Inflammatory macrophage (primary cell): ENCODE measurements at places on chromosomes 16 and 17.
A peak's percentile ranks its signal among the peaks of the same experiment; 100 is the strongest.

DNA sequence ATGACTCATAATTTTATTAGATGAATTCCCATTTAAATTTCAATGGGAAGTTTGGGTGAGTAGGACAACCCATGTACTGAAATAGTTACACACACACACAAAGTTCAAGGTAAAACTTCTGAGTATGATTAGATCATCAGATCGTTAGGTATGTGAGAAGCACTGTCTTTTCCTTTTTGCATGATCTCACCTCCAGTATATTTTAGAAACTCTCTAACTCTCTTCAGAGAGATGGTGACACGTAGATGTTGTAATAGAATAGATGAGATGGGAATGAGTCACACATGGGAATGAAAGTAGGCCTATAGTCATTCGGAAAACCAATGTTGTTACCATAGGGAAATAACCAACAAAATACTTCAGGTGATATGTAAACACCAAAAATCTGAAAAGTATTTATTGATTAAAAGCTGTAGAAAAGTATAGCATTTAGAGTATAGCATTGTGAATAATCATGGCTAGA lies 22.2 kb downstream of the KRT23 start:
- DNase-seq = peak; percentile 42

GRCh38 chr17:50060951-50061712 lies 5.2 kb downstream of the ITGA3 start:
- no peak for DNase-seq

DNA sequence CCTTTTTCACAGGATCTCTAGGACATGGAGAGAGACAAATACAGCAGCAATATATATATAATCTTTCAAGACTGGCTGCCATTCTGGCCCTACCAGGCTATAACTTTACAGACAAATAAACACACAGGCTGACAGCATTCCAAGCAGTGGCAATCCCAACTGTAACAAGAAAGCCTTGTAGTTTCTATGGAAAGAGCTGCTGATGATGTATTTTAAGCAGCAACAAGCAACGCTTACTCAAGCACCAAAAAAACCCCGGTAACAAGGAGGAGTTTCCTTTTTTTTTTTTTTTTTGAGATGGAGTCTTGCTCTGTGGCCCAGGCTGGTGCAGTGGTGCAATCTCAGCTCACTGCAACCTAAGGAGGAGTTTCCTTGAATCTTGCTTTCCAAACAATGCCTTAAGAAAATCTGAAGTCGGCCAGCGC lies 23.2 kb downstream of the LSM12 start:
- peak; percentile 86 for DNase-seq

DNA sequence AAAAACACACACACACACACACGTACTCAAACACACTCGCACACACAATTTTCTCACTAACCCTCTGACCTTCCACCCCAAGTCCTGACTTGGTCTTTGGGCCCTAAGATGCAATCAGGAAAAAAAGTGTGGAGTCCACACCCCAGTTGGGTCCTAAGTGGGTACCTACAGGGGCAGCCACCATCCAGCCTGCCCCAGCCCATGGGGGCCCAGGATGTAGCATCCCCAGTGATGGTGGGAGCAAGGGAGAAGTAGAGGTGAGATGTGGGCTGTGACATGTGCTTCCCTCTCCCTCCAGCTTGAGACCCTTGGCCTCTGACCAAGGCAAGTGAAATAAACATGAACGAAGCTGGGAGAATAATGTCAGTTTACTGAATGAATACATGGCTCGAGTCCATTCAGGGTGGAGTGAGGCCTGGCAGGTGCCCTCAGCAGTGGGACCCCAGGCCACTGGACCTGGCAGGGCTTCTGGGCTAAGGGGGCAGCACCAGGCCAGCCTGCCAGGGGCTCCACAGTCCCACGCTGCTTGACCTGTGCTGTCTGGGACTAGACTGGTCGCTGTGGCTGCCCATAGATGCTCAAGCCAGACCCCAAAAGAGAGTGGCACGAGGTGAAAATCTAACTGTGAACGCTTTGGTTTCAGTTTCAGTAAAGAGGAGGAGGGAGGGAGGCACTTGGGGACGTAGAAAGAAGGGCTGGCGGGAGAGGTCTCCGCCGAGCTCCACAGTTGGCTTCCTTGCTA lies 73.7 kb downstream of the MRC2 start:
- DNase-seq = no peak

- DNase-seq = no peak
These were observed 10.2 kb upstream of the ZNF18 start for GRCh38 chr17:12007466-12007865.

DNA sequence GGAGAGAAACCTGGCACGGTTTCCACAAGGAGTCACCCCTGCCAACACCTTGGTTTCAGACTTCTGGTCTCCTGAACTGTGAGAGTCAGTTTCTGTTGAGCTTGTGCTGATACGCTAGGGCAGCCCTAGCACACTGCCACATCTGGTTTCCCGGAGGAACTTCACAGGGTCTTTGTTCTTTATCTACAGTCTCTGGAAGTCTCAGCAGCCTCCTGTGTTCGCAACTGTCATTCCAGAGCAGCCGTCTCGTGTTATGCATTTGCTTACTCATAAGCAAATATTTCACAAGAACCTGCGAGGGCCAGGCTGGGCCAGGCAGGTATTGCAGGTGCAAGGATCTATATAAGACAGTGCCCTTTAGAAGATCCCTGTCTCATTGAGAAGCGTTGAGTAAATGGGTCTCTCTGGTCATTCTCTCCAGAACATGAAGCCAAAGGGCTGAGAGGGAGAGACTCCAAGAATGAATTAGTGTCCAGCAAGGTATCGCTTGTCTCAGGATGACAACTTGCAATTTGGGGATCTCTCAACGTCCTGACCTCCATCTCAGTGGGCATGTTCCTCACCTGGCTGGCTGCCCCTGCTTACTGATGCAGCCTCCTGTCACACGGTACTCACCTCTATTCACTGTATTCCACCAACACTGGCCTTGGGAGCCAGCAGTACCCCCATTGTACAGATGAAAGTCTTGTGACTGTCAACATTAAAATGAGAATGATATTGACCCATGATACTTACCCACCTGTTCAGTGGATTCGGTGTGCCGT lies 141.2 kb downstream of the WWOX start:
- DNase-seq = no peak

DNA sequence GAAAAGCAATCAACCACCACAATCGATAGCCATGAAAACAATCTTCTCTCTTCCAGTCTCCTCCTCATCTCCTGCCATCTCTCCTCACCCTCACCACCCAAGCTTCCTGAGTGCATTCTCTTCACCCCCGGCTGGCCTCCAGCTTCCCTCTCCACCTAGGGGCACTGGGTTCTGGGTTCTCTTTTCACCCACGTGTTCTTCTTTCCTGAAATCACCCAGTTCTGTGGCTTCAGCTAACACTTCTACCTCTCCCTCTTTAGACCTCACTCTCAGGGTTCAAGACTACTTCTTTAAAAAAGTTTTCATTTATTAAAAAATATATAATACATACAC lies 8.2 kb downstream of the ITGAM start:
- DNase-seq = no peak

DNA sequence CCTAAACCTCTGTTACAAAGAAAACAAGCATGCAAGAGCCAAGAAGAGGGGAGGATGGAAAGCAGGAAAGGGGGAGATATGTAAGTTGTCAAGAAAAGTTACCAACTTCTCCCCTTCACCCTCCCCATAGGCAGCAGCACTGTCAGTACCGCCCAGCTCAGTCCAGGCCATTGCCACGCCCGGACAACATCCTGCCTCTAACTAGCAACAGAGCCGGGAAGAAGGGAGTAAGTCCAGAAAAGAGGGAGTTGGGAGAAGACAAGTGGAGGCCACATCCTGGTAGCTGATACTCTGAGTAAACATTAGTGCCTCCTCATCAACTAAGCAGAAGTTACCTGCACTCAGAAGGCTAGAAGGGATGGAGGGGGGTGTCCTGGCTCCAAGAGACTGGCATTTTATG lies 113.6 kb downstream of the SMG6 start:
- DNase-seq = no peak

DNA sequence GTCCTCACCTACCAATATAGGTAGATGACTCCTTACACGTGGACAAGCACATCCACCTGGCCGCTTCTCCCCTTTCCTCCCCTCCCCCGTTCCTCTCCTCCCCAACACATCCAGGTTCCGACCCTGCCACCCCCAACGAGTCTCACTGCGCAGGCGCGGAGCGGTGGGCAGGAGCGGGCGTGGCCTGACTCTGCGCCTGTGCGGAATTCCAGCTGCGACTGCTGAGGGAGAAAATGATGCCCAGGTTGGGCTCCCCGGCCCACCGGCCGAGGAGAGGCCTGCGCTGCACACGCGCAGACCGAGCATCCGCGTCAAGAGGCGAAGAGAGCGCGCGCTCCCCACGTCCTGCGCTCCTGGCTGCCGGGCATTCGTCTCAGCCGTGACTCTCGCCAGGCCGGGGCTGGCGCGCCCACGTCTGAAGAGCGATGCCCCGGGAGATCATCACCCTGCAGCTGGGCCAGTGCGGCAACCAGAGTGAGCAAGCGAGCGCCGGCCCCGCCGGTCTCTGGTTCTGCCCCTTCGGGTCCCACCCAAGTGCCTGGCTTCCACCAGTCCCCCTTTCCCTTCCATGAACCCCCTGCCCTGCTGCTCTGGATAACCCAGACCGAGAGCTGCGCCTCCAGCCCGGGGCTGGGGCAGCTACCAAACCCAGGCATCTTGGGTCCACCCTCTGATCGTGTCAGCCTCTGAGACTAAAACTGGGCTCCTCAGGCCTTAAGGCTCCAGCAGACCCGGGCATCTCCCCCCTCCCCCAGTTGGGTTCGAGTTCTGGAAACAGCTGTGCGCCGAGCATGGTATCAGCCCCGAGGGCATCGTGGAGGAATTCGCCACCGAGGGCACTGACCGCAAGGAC lies at the start of gene TUBG2:
Gene TUBG2 (plus strand): TSS at position 206 of the 853 bp plus-strand sequence. CDS start 220 bp downstream, at position 426.
- DNase-seq = peak; percentile 60

DNA sequence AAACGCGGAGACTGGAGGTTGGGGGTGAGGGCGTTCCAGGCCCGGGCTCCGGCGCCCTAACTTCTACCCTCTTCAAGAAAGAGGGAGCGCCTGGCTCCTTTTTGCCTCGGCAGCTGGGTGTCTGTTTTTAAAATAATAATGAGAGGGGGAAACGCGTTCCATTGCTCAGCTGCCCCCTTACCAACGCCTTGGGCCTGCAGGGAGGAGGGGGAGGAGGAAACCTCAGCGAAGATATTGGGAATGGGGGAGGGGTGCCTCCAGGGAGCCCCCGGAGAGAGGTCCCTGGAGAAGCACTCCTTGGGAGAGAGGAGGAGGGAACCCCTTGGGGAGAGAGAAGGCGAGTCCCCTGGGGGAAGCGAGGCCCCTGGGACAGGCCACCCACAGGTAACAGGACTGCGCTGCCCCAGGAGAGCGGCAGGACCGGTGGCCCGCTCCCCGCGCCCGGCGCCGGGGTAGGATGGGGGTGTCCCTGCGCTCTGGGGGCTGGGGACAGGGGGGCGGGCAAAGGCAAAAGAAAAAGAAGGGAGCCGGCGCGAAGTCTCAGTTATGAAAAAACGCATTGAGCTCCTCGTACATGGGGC lies 2.7 kb downstream of the NEUROD2 start:
- DNase-seq = no peak

- DNase-seq = no peak
These were observed 34.1 kb upstream of the CDC6 start for GRCh38 chr17:40253565-40253964.

- DNase-seq = no peak
These were observed 258.3 kb downstream of the FOXL1 start for GRCh38 chr16:86836503-86837129.

DNA sequence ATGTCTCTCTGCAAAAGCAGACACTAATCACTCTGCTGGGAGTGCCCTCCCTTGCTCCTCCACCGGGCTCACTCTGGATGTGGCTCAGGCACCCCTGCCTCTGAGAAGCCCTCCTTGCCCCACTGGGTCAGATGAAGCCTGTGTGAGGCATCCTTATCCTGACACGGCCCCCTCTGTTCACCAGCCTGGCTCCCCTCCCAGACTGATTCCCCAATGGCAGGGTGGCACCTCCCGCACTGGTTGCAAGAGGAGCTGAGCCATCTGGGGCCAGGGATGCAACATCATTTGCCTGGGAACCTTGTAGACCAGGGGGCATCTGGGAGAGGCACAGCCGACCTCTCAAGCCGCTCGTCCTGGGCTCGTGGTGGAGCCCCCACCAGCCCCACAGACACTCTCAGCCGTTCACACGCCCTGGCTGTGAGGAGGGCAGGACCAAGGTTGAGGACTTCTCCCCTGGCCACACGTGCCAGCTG lies 6.7 kb downstream of the SMTNL2 start:
- DNase-seq = no peak

DNA sequence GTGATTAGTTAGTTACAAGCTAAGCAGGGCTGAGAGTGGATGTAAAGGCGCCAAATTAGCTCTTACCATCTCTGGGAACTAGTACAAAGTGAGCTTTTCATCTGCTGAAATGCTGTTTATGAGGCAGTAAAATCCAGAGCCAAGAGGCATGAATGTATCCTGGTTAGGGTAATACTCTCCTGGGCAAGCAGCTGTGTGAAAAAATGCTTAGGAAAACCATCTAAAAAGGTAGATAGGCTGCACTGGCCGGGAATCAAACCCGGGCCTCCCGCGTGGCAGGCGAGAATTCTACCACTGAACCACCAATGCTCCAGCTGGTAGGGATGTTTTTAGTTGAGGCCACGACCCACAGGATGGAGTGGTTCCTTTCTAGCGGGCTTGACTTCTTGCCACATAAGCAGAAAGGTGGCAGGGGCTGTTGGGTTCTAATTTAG lies 23.0 kb downstream of the VAC14 start:
- no peak for DNase-seq

DNA sequence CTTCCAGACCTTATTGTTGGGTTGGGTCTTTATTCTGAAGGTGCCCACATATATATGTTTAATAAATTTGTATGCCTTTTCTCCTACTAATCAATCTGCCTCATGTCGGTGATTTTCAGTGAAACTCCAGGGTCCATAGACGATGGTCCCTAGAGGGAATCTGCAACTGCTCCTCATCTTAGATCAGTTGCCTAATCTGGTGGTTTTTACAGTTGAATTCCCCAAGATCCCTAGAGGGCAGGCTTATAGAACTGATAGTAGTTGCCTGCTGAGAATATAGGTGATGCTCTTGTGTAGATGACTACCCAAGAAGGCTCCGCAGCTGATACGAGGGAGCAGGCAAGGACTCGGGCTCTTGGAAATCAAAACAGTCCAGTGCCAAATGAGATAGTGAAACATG lies 619.2 kb upstream of the C16orf82 start:
- DNase-seq = no peak

GRCh38 chr16:74275711-74276110 lies 20.9 kb upstream of the PSMD7 start:
- DNase-seq = no peak

DNA sequence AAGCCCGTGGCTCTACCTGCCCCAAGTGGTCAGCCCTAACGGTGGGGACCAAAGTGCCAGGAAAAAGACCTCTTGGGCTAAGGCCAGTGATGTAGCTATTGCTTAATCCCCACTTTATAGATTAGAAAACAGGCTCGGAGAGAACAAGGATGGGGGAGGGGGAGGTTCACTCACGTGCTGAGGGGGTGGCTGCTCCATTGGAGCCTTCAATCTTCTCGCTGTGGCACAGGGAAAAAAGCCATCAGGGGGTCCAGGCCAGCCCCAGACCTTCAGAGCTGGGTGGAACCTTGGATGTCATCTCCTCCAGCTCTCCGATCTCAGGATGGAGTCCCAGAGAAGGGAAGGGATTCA lies 45.9 kb downstream of the SRCIN1 start:
- no peak for DNase-seq

GRCh38 chr16:66354034-66354909 lies 12.2 kb upstream of the CDH5 start:
- peak; percentile 64 for DNase-seq

- DNase-seq = peak; percentile 8
These were observed 611 bp downstream of the RRAD start for GRCh38 chr16:66924527-66925321.
